HL-60 (cell line): ENCODE measurements at places on chromosomes 3 and 15.

GRCh38 chr3:8237893-8238292, 263.7 kb upstream of the LMCD1 start:
- no peak for DNase-seq

DNA sequence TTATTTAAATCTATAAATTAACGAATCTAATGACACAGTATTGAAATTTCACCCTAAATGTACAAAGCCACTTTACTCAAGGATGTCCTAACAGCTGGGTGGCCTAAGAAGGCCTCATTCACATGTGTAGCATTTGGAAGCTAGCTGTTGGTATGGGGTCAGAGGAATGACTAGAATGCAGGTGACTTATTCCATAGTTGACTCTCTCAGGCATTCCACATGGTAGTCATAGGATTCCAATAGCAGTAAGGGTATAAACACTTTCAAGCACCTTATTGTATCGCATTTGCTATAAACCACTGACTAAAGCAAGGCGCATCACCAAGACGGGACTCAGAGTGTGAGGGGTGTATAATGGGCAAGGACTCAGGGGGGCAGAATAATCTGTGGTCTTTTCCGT, 294.8 kb upstream of the EPHA3 start:
- DNase-seq: no peak

- no peak for DNase-seq
Observed at GRCh38 chr15:29364426-29365078, 94.9 kb upstream of the NSMCE3 start.

GRCh38 chr15:70361891-70362290, 264.2 kb upstream of the TLE3 start:
- no peak for DNase-seq

DNA sequence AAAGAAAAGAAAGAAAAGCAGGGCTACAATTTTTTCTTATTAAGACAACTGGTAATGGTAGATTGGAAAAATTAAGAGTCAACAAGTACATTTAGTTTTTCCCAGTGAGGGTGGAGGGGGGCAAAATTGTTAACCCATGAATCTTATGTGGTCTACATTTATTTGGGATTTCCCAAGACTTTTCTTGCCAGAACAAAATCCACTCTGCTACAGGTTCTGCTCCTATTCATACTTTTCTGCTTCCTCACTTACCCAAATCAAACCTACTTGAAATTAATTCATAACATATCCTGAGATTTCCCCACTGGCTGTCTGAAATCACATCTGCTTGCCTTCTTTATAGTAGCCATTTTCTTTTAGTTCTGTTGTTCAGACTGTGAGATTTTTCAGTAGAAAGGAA, 41.1 kb downstream of the VGLL3 start:
- no peak for DNase-seq

DNA sequence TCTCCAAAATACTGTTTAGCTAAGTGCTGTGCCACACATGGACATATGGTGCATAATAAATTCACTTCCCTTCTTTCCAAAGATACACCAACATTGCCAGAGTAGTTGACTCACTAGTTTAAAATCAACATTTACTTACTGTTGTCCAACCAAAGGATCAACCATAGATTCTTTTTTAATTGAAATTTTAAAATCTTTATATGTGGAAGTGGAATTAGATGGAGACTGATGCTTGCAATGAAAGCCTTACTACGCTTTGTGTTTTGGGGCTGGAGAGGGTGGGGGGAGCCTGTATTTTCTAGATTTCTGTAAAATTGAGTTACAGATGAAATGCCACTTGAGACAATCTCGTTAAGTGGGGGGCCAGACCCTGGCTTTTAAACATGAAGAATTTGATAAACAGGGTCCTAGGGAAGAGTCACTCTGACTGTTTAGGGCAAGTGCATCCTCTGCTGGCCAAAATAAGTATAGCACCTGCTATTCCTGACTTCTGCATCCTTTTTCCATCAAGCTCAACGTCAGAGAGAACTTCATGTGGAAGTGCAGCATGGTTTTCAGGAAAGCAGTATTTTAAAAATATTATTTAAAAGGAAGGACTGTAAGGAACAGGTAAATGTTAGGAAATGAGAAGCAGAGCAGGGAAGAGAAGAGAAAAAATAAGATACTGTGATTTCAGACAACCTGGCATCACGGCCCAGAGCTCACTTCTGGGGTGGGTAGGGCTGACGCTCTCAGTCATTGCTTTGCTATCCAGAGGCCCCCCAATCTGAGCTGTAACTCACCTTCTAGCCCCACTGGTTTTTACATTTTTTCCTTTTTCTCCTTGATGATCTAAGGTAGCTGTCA, 76.7 kb downstream of the BOC start:
- peak; percentile 31 for DNase-seq

DNA sequence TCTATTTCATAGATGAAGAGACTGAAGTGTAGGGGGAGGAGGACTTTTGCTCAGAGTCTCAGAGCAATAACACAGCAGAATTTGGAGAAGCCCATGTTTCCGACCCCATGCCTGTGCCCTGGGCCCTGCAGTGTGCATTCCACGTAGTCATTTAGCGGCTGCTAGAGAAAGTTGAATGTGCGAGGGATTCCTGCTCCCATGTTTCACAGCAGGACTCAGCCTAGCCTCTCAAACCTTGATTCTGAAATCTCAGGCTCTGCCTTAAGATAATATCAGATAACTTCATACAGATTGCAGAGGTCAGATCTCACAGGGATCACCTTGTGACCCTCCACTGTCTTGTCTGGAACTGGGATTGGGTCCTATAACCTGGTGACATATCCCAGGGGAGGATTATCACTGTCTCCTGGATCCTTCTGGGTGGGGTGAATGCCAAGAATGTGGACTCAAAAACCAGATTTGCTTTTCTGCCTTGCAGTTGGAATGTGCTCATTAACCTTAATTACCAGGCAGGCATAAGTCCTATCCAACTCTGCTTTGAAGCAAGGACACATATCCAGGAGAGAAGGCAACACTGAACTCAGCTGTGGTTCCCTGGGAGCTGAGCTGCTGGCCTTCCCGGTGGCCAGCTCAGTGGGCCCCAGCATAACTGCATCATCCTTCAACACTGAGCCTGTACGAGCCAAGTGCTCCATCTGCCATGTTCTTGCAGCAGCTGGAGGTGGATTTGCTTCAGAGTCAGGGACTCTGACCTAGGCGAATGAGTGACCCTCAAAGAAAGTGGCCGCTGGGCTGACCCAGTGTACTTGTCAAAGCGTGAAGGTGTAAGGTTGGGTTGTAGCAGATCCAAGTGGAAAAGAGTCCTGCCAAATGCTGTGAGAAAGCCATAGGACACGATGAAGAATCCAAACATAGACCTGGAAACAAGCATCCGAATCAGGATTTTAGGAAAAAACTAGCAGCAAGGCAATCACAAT, 43.0 kb downstream of the CTXND1 start:
- no peak for DNase-seq

DNA sequence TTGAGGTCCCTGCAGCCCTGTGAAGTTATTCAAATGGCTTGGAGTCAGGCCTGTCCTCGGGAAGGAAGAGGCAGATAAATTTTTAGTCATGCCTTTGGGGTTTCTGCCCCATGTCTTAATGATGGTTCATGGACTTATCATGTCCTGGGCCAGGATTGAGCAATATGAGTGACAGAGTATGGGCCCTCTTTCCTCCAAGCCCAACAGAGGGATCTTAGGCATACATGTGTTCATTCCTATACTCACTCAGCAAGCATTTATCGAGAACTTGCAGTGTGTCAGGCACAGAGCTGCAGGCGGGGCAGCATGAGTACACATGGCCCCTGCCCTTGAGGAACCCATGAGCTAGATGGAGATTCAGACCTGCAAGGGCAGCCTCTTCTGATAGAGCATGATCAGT, 6.2 kb downstream of the ESYT3 start:
- no peak for DNase-seq

- no peak for DNase-seq
Observed at GRCh38 chr3:16898595-16899395, 14.0 kb downstream of the PLCL2 start.

DNA sequence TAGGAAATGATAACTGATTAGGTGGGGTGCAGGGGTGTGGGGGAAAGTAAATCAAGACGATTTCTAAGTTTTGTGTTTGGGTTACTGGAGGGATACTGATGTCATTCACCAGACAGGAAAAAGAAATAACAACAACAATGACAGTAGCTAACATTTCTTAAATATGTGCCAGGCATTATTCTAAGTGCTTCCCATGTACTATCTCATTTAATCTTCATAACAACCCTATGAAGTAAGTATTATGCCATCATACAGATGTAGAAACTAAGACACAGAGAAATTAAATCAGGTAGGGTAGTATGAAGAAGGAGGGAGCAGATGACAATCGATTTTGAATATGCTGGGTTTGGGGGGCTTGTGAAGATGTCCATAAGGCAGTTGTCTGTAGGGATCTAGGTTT, 13.3 kb downstream of the MYO5A start:
- no peak for DNase-seq

DNA sequence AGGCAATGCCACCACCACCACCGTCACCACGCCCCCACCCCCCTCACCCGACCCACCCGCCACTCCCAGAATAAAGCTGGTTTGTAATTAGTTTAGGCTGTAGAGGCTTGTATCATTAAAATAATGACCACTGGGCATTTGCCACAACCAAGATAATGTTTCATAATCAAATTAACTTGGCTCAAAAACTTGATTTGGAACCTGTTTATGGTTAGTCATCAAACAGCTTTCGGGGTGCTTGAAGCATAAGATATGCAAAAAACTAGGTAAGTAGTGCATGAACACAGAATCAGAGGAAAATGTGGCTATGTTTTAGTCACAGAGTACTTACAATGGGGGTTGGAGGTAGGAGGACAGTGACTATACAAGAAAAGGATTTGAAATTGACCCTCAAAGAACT, 115.1 kb downstream of the FHIT start:
- no peak for DNase-seq
